ENCODE measurements at places on chromosomes 12 and 14. TPM values are rescaled to one million over a fixed set of nuclear protein-coding genes. Genes with fewer than 3 reads are reported as not detected.

HOXC9 gene
- 7.2 TPM for total RNA-seq

GRCh38 chr14:79464468-79464867, 746.8 kb downstream of the DIO2 start:
- no peak for DNase-seq

DNA sequence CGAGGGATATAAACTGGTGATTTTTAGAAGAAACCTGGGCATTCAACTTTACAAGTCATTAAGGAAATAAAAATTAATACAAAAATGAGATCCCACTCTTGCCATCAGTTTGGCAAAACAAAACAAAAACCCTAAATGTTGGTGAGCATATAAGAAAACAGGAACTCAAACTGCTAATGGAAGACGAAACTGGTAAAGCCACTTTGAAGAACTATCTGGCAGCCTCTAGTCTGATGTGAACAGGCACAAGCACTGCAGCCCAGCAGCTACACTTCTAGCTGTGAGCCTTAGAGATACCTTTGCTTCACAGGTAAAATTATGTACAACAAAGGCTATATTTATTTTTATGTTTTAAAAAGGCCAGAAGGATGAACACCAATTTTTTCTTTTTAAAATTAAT, 459.6 kb downstream of the ZFP36L1 start:
- no peak for DNase-seq

SYNDIG1L gene
- not detected for total RNA-seq

GRCh38 chr14:101121508-101122139, 218.1 kb upstream of the RTL1 start:
- DNase-seq = no peak
